ENCODE measurements at places on chromosomes 4 and X.

- DNase-seq: no peak
Measured at GRCh38 chr4:174217273-174218126, 66.0 kb downstream of the FBXO8 start.

GRCh38 chrX:47796433-47796906 is 40.2 kb upstream of the ZNF81 start:
- no peak for DNase-seq

- DNase-seq: no peak
Measured at GRCh38 chr4:93267747-93268146, 560.8 kb upstream of the ATOH1 start.

GRCh38 chrX:9859711-9860555 is 73.7 kb downstream of the SHROOM2 start:
- no peak for DNase-seq

DNA sequence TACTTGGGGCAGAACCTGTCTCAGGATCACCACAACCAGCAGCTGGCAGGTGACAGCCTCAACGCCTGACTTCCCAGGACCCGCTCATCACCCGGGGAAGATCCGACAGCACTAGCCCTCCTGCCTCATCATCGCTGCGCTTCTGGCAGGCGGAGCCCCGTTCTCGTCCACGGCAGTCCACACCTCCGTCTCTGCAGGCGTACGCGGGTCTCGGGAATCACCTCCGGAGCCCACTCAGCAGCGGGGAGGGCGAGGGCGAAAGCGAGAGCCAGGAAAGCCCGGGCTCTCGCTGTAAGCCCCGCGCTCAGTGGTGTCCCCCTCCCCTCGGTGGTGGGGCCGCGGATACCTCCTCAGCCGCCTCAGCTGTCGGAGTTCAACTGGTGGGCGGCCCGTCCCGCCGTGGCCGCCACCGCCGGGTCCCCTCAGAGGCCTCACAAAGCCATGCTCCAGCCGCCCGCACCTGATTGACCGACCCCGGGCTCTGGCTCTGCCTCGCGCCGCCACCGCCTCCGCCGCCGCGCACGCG is 518 bp upstream of the CNKSR2 start:
- no peak for DNase-seq

DNA sequence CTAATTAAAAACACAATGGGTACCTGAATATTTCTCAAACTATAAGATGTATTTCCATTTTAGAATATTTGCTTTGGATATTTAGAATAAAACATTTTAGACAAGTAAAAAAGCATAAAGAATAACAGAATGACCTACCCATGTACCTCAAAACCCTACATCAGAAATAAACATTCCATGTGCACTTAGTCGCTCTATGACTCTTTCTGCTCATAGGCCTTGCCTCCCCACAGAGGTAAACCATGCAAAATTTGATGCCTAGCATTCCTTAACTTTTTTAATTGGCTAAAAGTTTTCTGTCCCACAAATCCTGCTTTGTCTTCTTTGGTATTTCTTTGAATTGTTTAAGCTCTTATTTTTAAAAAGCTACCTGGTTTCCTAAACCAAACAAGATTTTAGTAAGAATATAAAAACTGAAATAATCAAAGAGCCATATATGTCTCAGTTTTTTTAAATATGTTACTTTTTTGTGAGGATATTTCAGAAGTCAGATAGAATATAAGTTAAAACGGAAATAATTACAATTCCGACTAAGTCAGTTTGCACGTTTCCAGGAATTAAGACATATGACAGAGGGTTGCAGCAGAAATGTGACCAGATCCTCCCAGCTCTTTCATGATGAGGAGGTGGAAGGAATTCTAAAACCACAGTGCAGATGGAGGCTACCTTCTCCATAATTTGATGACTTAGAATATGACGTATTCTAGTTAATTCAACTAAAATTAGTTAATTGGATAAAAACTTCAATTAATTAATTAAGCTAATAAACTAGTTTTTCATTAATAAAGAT is 102.5 kb downstream of the FIP1L1 start:
- DNase-seq: no peak

DNA sequence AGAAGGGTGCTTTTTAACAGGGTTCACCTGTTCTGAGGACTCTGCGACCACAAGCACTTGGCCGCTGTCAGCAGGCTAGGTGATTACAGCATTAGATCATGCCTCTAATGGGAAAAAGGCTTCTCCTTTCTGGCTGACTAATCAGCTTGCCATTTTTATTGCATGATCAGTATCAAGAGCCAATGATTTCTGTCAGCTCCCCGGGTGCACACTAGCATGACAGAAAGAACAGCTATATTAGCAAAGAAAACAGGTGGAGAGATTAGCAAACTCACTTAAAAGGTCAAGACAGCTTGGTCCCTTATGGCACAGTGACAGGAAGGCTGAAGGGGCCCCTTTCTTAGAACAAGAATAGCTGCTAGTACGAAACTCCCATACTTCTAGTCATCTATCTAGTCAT is 170.0 kb downstream of the SMIM20 start:
- DNase-seq: peak; percentile 68

DNA sequence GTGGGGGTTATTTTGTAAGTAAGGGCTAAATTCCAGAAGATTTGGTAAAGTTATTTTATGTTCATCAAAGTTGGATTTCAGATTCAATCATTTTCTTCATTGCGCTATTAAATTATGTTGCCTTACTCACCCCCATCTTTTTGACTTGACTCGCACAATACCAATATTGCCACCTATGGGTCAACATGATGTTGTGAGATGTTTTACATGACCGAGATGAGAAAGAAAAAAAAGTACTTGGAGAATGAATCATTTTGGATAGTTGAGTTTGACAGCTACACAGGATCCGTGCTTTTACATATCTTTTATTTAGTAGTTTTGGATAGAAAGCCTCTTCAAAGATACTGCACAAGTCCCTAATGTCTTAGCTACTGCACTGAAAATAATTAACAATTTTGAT is 224.2 kb upstream of the EMCN start:
- peak; percentile 0 for DNase-seq

DNA sequence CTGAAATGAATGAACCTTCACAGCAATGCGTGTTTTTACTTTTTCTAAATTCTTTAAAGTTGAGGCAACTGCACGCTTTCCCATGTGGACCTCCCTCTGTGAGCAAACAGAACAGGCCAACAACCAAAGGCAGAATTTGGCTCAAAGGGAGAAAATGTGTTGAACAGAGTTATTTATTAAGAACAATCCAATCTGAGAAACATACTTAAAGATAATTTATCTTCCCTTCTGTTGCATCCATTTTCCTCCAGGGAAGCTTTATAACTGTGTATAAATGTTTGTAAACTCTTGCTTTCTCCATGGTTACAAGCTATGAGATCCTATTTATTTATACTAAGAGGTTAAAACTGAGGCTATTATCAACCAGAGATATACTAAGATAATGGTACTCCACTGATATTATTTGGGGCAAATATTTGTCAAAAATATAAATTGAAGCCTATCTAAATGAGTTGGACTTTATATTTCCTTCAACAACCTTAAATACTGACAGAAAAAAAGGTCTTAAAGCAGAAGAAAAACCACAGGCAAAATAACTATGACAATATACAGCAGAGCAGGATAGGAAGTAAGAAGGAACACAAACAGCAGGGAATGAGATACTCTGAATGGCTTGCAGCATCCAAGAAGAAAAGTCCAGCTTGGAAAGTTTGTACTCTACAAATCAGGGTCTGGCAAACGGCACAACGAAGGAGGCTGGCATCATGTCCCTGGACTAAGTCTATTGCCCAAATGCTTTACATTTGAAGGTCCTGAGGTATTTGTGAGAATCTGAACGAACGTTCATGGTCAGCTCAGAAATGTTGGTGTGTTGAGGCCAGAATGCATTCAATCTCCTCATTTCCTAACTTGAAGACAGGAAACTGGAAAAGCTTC is 663.2 kb upstream of the INTU start:
- no peak for DNase-seq

GRCh38 chr4:18689308-18690115 is 668.0 kb upstream of the LCORL start:
- peak; percentile 47 for DNase-seq

DNA sequence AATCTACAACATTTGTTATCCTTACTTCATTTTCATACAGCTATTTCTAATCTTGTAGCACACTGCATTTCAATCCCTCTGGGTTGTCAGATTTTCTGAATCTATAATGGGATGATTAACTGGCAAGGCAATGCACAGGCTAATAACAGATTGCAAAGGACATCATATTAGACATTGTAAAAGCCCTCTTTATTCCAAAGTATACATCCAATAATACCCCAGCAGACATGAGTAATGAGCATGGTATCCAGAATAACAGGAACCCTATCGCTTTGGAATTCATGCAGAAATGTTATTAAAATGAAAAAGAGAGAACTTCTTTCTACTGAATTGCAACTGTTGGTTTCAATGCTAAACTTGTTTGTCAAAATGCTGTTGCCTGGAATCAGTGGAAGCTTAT is 122.9 kb downstream of the C4orf33 start:
- DNase-seq: peak; percentile 0

- no peak for DNase-seq
Measured at GRCh38 chrX:141158084-141158483, 18.8 kb downstream of the LDOC1 start.

DNA sequence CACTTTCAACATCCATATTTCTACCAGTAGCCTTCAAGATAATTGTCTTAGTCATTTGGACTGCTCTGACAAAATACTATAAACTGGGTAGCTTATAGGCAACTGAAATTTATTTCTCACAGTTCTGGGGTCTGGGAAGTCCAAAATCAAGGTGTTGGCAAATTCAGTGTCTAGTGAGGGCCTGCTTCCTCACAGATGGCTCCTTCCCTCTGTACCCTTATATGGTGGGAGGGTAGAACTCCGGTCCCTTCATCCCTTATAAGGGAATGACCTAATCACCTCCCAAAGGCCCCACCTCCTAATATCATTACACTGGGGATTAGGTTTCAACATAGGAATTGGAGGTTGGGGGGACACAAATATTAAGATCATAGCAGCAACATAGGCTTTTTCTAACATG is 7.4 kb upstream of the TBC1D25 start:
- no peak for DNase-seq

DNA sequence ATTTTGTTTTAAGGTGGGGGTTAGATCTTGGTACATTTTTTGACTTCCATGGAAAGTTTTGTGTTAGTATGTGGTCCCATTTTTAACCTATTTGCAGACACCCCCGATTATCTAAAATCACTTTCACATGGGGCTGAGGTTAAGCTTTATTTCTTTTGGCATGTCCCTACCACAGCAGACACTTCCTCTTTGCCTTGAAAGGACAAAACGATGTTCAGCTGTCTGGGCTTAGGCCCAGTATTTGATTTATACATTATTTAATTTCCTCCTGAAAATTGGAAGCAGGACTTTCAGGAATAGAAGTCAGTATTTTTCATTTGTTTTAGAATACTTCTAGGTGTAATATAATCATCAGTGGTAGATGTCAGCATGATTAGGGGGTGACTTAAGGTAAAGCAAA is 112.4 kb upstream of the SPRY1 start:
- DNase-seq: no peak

DNA sequence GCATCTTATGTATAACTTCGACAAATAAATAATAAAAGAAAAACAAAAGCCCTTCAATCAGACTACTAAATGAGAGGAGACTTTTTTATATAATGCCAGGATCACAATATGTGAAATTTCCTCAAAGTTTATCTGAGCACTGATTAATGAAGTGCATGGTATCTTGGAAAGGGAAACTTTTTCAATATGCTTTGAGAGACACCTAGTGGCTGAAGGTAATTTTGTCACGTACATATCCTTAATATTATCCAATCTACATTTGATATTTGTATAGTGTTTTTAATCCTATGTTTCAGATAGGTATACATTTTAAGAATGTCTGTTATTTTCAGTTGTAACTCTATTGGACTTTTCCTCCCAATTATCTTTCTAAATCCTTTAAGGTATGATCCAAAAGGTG is 146.8 kb downstream of the KLHL4 start:
- DNase-seq: peak; percentile 57

DNA sequence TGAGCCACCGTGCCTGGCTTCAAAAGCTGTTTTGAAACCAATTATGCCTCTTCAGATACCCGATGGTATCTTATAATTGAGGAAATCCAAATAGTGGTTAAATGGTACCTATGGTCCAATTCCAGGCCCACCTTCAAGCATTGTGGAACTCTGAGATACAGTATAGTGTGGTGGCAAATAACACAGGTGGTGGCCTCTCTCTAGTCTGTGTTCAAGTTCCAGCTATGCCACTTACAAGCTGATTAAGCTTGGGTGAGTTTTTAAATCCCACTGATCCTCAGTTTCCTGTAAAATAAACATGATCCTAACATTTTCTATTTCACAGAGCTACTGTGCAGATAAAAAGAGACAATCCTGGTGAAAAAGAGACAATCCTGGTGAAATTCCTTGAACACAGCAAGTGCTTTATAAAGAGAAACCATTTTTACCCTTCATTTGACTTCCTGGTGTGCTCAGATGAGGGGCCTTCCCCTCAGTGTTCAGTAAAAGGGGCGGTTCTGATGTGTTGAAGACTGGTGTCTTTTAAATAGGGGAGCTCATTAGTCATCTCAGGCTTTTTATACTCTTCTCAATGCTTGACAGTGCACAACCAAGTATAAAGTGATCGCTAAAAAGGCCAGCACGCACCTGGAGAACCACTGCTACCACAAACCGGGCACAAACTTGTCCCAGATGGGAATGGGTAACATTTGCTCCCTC is 30.8 kb upstream of the CD40LG start:
- no peak for DNase-seq

DNA sequence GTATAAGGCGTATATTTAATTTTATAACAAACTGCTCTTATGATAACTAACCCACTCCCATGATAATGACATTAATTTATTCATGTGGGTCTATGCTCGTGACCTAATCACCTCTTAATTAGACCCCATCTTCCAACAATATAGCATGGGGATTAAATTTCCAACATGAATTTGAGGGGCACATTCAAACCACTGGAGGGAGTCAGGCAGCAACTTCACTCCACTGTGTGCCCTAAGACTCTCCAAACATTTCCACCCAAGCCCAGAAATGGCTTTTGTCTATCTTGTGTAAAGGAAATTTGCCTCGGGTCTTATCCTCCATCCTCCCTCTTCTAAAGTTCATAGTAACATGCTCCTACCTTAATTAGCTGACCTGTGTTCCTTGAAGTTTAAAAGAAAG is 616.1 kb upstream of the CPEB2 start:
- no peak for DNase-seq

- DNase-seq: peak; percentile 13
Measured at GRCh38 chr4:41133454-41134018, 80.8 kb downstream of the APBB2 start.

Measured in NCI-H524 (cell line).